ENCODE measurements at places on chromosomes 12 and 14.

DNA sequence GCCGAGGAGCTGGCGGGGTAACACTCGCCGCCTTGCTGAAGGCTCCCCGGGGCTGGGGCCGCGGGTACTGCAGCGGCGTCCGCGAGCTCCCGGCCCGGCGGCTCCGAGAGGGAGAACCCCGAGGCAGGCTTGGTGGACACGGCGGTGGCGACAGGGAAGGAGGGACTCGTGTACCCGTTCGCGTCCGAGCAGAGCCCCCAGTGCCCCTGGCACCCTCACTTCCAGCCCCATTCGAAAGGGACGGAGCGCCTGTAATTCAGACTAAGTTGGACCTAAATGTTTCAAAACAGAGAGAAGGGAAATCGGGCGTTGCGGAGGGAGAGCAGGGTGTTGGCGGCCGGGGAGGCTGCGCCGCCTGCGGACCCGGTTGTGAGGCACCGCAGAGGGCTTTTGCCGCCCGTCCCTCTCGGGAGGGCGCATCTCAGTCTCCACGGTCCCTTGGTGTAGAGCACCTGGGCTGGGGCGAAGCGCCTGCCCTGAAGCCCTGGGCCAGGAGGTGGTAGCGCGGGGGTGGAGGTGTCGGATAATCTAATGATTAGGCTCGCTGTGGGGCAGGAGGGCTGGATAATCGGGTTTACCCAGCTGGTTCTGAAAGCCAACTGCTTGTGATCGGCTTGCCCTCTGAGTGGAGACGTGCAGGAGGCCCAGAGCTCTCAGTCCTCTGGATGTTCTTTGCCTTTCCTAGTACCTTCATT lies 771 bp downstream of the DAAM1 start:
- DNase-seq, result peak; percentile 15

DNA sequence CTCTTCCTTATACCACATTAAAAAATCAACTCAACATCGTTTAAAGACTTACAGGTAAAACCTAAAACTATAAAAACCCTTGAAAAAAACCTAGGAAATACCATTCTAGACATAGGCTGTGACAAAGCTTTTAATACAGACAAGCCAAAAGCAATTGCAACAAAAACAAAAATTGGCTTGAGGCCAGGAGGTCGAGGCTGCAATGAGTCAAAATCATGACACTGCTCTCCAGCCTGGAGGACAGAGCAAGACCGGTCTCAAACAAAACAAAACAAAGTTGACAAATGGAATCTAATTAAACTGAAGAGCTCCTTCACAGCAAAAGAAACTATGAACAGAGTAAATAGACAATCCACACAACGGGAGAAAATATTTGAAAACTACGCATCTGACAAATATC lies 1057.8 kb downstream of the FSCB start:
- no peak for DNase-seq

DNA sequence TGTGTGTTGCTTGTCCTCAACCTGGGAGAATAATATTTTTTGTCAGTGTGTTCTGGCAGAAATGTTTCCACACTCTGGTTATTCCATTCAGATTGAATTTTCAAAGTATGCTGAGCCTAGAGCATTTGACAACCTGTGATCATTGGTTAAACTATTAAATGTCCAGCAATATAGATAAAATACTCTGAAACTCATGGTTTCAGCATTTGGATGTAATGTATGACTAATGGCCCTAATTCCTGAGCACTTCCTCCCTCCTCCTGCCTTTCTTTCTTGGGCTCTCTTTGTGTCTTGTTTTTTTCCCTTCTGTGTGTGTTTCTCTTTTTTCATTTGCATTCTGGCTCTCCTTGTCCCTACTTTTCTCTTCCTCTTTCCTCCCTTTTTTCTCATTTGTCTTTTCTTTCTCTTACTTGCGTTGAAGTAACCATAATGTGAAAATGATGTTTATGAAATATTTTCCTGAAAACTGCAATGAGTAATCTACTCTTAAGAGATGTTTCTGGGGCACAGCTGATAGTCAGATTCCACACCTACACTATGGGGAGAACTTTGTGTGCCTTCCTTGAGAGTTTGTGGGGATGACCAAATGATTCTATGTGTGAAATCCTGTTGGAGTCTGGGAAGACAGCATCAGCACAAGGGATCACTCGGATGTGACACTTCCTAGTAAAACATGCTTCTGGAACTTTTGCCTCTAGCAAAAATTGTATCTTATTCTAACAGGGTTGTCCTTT lies 74.6 kb downstream of the FRMD6 start:
- DNase-seq, result no peak

DNA sequence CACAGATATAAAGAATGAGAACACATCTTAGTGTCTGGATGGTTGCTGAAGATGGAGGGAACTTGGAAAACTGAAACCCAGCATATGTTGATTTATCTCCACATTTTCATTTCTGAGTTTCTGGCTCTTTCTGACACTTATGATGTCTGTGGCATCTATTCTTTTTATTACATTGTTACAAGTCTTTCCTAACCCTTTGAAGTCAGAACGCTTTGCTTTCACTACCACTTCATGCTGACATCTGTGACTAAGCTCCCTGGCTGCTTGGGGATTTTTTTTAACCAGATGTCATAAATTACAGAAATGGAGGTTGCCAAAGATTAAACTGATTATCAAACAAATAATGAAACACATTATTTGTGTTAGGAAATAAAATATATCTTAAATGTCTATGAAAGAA lies 188.7 kb downstream of the KITLG start:
- DNase-seq, result no peak

Data from HEK293T (cell line).